ENCODE measurements at places on chromosomes 6 and 20. TPM values are rescaled to one million over a fixed set of nuclear protein-coding genes. Genes with fewer than 3 reads are reported as not detected.

Gene SLC13A3
- 0.09 TPM for total RNA-seq

Gene INSM1
- total RNA-seq: not detected

Gene BCKDHB
- total RNA-seq: 9.2 TPM

Gene KIF25
- not detected for total RNA-seq

Gene ATF6B
- total RNA-seq: 36.7 TPM

Gene WFDC10B
- not detected for total RNA-seq

Gene PCMTD2
- 12.0 TPM for total RNA-seq

Gene C6orf52
- 1.7 TPM for total RNA-seq

Gene ETV7
- 0.10 TPM for total RNA-seq

Gene CALHM4
- not detected for total RNA-seq

Measured in A549 treated with CpdA at 1 μM for 4 hours (cell line).